ENCODE measurements at places on chromosomes 16 and 17. TPM values are rescaled to one million over a fixed set of nuclear protein-coding genes. Genes with fewer than 3 reads are reported as not detected.

CCNF gene
- 4.7 TPM for total RNA-seq

NOTUM gene
- total RNA-seq: under 0.01 TPM

FOXN1 gene
- total RNA-seq: not detected

TBC1D3G gene
- not detected for total RNA-seq

ATP5PD gene
- 442 TPM for total RNA-seq

HMOX2 gene
- 32.8 TPM for total RNA-seq

GPR142 gene
- total RNA-seq: not detected

NPIPB6 gene
- 0.47 TPM for total RNA-seq

KRTAP1-5 gene
- total RNA-seq: not detected

ADCY9 gene
- 19.6 TPM for total RNA-seq

PRSS8 gene
- total RNA-seq: 0.09 TPM

CCDC78 gene
- total RNA-seq: 2.0 TPM

CENPT gene
- total RNA-seq: 21.2 TPM

ARHGAP44 gene
- 0.95 TPM for total RNA-seq

HIGD1B gene
- total RNA-seq: not detected

RTN4RL1 gene
- total RNA-seq: 0.47 TPM

SLC5A11 gene
- not detected for total RNA-seq

MXRA7 gene
- total RNA-seq: 107 TPM

ABI3 gene
- total RNA-seq: not detected

BCKDK gene
- total RNA-seq: 10.4 TPM

CTRB1 gene
- total RNA-seq: not detected

PPY gene
- not detected for total RNA-seq

CACNG5 gene
- not detected for total RNA-seq

SCN4A gene
- total RNA-seq: 0.16 TPM

GAST gene
- total RNA-seq: not detected

PMFBP1 gene
- 0.32 TPM for total RNA-seq

PHOSPHO1 gene
- total RNA-seq: not detected

ZNF469 gene
- total RNA-seq: 3.3 TPM

KRTAP4-5 gene
- total RNA-seq: not detected

CHD9NB gene
- 5.5 TPM for total RNA-seq

UBB gene
- total RNA-seq: 3,737 TPM

CDH8 gene
- total RNA-seq: not detected

HSPB9 gene
- not detected for total RNA-seq

CCDC200 gene
- 0.16 TPM for total RNA-seq

HYDIN gene
- total RNA-seq: 0.26 TPM

KRTAP16-1 gene
- not detected for total RNA-seq

NSRP1 gene
- 10.2 TPM for total RNA-seq

POLR2C gene
- 103 TPM for total RNA-seq

FOXC2 gene
- total RNA-seq: 0.17 TPM

NUDT21 gene
- 45.9 TPM for total RNA-seq

ADORA2B gene
- total RNA-seq: 12.9 TPM

NUBP1 gene
- 17.5 TPM for total RNA-seq

DHODH gene
- 2.2 TPM for total RNA-seq

HBA2 gene
- total RNA-seq: not detected

PIEZO1 gene
- 117 TPM for total RNA-seq

CFAP119 gene
- 0.69 TPM for total RNA-seq

FBRS gene
- total RNA-seq: 10.2 TPM

ADAM11 gene
- total RNA-seq: 0.32 TPM

TMEM88 gene
- 0.16 TPM for total RNA-seq

MT1A gene
- total RNA-seq: not detected

MC1R gene
- 7.4 TPM for total RNA-seq

CES5A gene
- total RNA-seq: not detected

ST6GALNAC1 gene
- total RNA-seq: not detected

C17orf100 gene
- total RNA-seq: 0.32 TPM

Data from bronchial smooth muscle cell (primary cell).